H9 (cell line): ENCODE measurements at places on chromosomes 2 and 18. TPM values are rescaled to one million over a fixed set of nuclear protein-coding genes. Genes with fewer than 3 reads are reported as not detected.

DNA sequence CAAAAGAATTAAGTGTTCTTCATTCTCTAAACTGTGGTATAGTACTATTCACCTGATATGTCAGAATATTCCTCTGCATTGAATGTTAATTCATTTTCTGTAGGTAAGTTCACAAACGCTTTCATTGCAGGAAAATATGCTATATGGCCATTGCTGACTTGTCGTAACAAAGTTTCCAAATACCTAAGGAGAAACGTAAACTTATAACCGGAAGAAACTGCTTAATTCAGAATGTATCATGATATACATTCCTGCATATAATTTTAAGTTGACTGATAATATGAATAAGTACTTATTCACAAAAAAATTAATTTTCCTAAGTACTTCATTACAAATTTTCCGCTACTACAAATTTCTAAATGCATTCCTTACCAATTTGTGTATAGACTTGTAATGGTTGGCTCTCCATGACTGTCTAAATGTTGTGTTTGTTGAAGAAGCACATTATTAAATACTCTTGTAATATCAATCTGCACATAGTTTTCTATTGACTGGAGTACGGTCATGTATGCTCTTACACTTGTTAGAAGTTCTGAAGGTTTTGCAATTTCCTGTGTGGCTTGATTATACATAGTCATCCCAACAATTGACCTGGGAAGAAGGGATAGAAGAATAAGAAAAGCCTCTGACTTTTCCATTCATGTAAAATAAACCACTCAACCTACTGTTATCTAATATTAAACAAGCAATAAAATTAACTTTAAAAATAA, 85.4 kb downstream of the NCKAP1 start:
- no peak for DNase-seq
- no peaks in the 10 kb centered on the region for H3K27me3 ChIP-seq
- H3K4me3 ChIP-seq, result no peak overlapping the region
- no peaks in the 10 kb centered on the region for H3K4me1 ChIP-seq

DNA sequence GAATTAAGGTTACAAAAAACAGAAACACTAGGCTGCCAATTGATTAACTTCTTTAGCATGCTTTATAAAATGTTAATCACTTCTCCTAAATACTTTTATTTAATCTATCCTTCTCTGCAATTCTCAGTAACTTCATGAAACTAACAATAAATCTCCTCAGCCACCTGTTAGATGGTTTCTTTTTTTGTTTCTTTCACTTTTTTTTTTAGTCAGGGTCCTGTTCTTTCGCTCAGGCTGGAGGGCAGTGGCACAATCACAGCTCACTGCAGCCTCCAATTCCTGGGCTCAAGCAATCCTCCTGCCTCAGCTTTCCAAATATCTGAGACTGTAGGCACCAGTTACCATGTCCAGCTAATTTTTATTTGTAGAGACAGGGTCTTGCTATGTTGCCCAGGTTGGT, 213.4 kb upstream of the STK17B start:
- DNase-seq, result no peak
- H3K4me1 ChIP-seq, result no peaks in the 10 kb centered on the region
- H3K36me3 ChIP-seq, result no peaks in the 10 kb centered on the region
- no peak overlapping the region for H3K27ac ChIP-seq
- no peak overlapping the region for H3K4me3 ChIP-seq

GRCh38 chr2:10413991-10414451, 34.1 kb downstream of the ODC1 start:
- H3K4me1 ChIP-seq, result no peaks in the 10 kb centered on the region
- no peak overlapping the region for H3K4me3 ChIP-seq

The RAB27B gene
- 0.15 and 0.24 TPM in 2 replicates for total RNA-seq

The SCTR gene
- total RNA-seq, result not detected in 2 replicates
